Globus pallidus (tissue), 1 donor: ENCODE measurements at places on chromosomes 2 and 18.

DNA sequence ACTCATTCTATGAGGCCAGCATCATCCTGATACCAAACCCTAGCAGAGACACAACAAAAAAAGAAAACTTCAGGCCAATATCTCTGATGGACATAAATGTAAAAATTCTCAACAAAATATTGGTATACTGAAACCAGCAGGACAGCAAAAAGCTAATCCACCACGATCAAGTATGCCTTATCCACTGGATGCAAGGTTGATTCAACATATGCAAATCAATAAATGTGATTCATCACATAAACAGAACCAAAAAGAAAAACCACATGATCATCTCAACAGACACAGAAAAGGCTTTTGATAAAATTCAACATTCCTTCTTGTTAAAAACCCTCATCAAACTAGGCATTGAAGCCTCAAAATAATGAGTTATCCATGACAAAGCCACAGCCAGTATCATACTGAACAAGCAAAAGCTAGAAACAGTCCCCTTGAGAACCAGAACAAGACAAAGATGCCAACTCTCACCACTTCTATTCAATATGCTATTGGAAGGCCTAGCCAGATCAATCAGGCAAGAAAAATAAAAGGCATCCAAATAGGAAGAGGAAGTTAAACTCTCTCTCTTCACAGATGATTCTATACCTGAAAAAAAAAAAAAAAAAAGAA, 45.3 kb downstream of the RTTN start:
- no peak for DNase-seq

DNA sequence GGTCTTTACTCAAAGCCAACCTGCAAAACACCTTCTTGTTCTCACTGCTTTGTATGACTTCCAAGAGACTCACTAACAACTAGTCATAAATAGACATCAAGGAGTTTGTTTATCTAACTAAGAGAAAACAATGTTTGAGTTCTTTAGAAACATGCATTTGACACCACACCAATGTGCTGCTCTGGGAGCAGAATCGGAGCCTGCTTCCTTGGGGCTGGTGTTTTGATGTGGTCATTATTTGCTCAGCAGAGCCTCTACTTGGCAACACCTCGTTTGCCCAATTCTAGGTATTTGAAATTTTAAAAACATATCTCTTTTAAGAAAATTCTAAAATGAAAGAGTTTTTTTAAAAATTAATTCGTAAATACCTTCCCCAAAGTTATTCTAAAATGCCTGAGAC, 167.5 kb downstream of the BCL2 start:
- DNase-seq = no peak

- no peak for DNase-seq
Measured at GRCh38 chr2:74444498-74445318, 3.0 kb upstream of the RTKN start.

DNA sequence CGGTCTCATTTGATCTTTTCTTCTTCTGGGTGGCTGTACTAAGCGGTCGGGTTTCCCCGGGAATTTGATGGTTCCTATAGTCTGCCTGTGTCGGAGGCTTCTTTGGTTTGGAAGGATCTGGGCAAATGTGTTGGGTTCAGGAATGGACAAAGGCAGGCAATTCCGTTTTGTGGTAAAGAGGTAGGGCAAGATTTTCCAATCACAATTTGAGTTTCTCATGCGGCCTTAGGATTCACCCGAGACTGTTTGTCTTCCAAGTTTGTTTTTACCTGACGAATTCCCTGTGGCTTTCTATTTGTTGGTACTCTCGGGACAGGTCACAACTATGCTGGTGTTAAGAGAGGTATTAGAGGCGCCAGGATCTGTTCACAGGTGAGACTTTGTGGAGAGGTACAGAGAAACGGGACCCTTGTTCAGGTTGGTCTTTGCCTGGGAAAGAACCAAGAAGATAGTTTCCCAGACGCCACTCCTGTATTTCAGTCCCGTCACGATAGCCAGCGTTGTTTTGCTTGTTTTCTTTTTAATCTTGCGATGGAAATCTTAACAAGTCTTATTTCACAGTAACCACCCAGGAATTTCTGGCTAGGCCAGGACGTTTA, 3.0 kb downstream of the SP5 start:
- DNase-seq = no peak

DNA sequence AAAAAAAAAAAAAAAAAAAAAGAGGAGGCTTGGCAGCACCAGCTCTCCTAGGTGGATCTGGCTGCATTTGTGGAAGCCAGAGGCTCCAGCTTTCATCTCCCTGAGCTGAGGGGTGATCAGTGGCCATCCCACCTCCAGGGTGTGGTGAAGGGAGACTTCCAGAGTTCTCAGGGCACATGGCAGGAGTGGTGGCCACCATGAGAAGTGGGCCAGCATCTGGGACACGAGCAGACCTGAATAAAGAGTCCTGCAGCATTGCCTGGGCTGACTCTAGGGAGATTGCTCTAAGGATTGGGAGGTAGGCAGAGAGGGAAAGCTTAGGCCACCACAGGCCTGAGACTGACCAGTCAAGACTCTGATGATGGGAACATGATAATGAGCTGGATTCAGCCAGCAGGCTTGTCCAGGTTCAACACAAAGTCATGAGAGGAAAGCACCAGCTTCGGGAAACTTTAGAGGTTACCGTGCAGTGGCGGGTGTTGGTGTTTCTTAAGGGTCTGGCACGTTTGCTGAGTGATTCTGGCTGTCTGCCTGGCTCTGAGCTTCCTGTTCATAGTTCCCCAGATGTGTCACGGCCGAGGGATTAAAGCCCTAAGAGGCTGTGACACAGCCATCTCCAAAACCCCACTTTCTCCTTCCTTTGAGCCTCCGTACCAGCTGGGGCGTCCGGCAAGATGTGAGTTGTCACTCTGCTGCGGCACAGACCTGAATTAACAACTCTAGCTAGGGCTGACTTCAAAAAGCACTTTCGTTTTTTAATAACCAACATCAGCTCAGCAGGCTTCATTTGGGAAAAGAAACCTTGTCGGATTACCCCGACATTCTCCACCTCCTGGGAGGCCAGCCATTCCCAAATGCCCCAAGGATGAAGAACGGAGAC, 38.3 kb upstream of the IL1R1 start:
- DNase-seq = no peak

DNA sequence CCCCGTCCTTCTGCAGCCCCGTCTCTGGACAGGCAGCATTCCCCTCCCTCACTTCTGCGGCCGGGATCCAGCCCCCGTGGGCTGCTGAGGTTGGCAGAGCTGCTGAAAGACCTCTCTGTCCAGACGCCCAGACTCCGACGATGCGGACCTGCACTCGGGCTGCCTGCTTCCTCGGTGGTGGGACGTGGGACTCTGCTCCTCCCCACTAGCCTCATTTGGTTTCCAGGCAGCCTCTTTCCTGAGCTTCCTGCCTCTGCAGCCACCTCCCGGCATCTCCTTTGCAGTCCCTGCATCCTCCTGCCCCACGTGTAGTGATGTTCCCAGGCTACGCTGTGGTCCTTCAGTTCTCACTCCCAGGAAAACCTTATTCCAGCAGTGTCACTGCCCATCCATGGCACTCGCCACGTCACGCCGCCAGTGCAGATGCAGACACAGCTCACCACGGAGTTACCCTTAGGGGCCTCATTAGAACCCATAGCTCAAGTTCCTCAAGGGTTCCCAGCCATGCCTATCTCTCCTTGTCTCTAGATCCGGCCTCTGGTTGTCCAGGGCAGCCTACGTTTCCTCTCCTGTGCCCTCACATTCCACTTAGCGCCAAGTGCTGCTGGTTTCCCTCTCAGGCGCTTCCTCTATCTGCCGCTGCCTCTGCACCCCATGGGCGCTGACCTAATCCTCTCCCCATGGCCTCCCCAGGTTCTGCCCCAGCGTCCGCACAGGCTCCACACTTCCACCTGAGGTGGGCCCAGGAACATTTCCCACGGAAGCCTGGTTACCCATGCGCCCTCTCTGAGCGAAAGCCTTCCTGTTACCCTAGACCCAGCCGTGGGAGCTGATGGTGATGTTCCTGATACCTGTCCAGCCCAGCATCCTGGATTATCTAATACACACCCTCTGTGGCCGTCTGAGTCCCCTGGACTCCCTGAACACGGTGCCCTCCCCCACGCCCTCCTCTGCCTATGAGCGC, 318.3 kb upstream of the MYT1L start:
- no peak for DNase-seq

- DNase-seq = no peak
Measured at GRCh38 chr2:214737188-214737587, 72.3 kb downstream of the BARD1 start.

- no peak for DNase-seq
Measured at GRCh38 chr2:1651121-1652033, 92.9 kb downstream of the PXDN start.

DNA sequence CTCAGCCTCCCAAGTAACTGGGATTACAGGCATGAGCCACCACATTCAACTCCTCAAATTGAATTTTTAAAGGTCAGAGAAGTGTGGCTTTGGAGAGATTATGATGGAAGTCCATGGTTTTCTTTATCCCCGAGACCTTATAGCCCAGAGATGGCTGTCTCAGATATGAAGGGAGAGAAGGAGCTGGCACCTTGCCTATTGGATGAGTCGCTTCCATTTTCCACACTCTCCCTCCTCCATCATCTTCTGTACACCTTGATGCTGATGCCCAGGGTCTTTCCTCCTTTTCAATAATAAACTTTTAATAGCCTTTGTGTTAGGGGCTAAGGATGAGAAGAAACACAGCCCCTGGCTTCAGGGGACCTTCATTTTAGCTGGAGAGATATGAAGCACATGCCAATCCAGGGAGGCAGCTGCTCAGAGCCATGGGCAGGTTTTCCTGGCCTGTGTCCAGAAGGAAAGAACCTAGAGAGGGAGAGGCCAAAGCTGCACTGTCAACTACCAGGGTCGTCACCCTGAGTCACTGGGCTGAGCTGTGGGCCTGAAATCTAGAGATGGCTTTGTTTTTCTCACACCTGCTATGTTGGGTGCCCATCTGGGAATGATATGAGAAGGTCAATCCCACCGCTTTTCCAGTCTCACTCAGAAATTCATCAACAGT, 146.0 kb upstream of the SERTAD2 start:
- DNase-seq = no peak

- no peak for DNase-seq
Measured at GRCh38 chr2:119426801-119427395, 4.8 kb upstream of the TMEM37 start.

DNA sequence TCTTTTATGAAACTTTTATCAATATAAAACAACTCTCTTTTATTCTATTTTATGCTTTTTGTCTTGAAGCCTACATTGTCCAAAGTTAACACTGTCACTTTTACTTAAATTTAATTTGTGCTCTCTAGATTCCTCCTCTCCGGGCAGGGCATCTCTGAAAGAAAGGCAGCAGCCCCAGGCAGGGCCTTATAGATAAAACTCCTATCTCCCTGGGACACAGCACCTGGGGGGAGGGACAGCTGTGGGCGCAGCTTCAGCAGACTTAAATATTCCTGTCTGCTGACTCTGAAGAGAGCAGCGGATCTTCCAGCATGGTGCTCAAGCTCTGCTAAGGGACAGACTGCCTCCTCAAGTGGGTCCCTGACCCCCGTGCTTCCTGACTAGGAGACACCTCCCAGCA, 447.7 kb upstream of the FANCL start:
- no peak for DNase-seq
